ENCODE measurements at places on chromosomes 4 and X.
A peak's percentile ranks its signal among the peaks of the same experiment; 100 is the strongest.

DNA sequence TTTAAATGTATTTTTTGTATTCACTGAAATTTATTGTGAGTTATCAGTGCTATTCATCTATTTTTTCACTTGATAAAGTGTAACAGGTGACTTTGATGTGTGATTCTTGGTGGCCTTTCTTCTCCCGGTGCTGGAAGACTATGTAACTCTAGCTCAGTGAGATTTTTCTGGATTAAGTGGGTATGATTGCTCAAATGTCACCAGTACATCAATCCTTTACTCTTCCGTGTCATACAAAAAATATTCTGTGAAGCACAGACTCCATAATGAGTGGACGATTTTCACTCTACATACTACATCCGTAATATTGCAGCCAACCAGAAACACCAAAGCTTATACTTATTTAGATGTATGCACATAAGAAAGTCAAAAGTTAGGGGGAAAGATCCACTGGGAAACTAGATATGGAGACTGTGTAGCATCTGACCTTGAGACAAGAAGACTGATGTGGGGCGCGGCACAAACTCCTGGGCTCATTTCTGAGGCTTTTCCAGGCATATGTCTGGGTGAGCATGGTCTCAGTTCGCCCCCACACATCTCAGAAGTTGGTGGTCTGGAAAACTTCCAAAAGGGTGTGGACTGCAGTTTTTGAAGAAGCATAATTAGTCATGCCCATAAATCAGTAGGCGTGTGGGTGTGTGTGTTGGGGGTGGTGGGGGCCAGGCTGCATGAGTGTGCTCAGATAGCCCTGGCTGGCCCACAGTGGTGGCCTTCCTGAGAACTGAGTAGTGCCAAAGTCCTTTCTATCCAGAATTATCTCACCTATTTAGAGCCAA is 53.9 kb upstream of the TENM3 start:
- peak; percentile 97 for DNase-seq

GRCh38 chr4:177339477-177340374 is 30.1 kb downstream of the NEIL3 start:
- peak; percentile 48 for DNase-seq

DNA sequence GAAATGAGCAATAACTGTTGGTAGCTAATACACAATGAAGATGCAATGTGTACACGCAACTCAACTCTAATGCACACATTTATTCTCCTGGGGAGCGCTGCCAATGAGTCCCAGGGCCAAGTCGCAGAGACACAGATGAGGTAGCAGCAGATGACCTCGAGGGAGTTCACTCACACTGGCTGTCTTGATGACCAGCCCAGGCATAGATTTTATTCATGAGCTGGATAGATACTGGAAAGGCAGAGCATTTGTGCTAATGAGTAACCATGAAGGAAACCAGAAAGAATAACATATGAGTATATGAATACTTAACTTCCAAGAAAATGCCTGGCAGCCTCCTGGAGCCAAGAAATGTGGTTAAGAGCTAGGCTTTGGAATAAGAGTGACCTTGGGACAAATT is 42.3 kb downstream of the RASL11B start:
- peak; percentile 43 for DNase-seq

DNA sequence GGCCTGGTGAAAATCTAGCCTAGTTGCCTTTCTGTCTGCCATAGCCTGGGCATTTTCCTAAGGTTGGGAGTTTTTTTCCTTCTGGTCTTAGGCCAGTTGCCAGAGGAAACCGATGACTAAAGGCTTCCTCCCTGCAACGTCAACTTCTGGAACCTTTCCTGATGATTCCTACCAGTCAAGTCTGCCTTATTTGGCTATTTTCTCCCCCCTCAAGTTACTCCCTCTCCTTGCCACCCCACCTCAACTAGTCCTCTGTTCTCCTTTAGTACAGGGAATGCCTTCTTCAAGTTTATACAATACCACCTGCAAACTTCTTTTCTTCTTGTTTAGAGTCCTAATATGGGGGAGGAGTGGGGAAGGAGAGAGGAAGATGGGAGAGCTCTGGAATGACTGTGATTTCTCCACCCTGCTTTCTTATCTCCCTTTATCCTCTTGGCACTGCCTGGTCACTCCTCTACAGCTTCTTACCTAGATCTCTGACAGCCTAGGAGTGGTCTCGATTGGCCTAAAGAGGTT is 10.6 kb downstream of the MSN start:
- DNase-seq, result peak; percentile 94

GRCh38 chrX:56764153-56764974 is 35.3 kb downstream of the NBDY start:
- DNase-seq, result peak; percentile 53

- DNase-seq, result peak; percentile 67
These were observed 392.9 kb downstream of the UNC5C start for GRCh38 chr4:95155759-95156451.

DNA sequence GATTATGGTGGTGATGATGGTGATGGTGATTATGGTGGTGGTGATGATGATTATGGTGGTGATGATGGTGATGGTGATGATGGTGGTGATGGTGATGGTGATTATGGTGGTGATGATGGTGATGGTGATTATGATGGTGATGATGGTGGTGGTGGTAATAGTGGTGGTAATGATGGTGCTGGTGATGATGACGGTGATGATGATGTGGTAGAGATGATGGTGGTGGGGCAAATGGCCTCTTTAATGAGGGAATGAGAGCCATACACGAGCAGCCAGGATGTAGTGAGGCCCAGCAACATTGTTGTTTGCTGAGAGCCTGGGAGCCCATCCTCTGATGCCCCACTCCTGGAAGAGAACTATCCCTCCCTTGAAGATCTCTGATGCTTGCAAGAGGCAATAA is 29.0 kb downstream of the HMX1 start:
- DNase-seq, result no peak

GRCh38 chr4:102405821-102406401 is 60.6 kb upstream of the SLC39A8 start:
- DNase-seq, result no peak

GRCh38 chrX:46310815-46311497 is 234.3 kb downstream of the ZNF674 start:
- no peak for DNase-seq

- DNase-seq, result peak; percentile 87
These were observed 117.2 kb downstream of the SLIT2 start for GRCh38 chr4:20368926-20369325.

GRCh38 chrX:153901753-153902140 is 2.7 kb upstream of the AVPR2 start:
- no peak for DNase-seq

GRCh38 chr4:139951021-139951420 is 203.0 kb downstream of the MAML3 start:
- peak; percentile 91 for DNase-seq

All from fibroblast of skin of right biceps (primary cell).